ENCODE measurements at places on chromosomes 16 and 17.

DNA sequence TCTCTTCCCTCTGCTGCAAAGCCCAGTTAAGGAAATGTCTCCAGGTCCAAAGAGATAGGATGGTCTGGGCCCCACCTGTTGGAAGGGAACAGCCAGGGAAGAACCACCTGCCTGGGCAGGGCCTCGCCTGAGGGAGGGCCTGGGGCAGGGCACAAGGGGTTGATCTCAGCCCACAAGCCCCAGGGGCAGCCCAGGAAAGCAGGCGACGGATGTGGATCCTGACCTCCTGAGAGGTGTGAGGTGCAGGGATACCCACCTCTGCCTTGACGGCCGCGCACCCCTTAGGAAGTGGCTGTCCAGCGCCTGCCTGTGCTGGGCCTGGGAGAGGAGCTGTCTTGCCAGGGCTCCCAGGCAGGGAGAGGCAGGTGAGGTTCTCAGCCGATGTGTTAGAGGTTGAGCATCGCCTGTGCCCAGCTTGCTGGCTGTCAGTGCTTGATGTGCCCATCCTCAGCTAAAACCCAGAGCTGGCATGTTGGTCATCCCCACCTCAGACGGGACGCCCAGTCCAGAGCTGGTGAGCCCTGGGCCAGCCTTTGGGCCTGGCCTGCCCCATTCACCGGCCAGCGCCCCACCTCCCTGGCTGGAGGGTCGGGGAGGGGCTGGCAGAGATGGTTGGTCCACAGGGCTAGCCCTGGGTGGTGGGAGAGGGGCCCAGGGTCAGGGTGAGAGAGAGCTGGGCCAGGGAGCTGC, 434 bp downstream of the CEMP1 start:
- DNase-seq = no peak

DNA sequence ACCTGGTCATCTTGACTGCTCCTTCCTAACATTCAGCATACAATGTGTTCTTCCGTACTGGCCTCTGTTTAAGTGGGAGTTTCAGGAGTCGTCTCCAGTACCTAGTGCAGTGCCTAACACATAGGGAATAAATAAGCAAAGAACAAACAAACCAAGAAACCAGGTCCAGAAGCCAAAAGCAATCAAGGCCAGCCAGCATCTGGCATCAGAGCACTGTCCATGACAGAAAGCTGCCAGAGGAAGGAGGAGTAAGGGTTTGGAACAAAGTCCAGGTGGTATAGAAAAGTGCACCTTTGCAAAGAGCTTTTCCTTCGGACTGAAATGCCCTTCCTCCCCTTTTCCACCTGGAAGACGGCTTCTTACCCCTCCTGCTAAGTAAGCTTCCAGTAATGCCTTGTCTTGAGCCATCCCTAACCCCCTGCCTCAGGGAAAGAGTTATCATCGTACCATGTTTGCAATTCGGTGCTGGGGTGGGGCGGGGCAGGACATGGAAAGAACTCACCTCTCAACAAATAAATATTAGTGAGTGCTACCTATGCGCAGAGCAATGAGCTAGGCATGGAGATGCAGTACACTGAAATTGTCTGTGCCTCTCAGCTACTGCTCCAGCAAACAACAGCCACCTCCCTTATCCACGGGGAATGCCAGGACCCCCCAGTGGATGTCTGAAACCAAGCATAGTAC, 47.6 kb downstream of the C17orf67 start:
- no peak for DNase-seq

DNA sequence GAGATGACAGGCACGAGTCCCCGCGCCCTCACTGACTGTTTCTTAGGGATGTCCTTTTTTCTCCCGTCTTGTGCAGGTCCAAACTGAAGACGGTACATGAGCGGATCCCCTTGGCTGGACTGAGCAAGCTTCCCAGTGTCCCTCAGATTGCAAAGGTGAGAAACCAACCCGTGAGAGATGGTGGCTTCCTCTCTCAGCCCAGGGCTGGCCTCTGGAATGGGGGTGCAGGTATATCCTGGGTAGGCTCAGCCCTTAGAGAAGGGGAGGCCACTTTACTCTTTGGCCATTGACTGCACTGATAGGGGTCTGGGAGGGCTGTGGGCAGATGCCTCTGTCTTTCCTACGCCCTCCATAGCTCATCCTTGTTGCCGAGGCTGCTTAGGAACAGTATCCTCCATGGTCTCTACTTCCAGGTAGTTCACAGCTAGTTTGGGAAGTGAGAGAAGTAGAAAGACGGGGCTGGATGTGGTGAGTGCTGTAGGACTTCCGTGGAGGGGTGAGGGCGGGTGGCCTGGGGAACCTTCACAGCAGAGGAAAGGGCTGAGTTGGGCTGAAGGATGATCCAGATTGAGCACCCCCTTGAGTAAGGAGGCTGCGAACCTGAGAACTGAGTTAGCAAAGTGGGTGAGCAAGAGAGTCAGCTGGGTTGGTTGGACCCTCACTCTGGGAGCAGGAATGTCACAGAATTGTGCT, 83.0 kb downstream of the OR1D5 start:
- DNase-seq = peak; percentile 1

- DNase-seq = no peak
Measured at GRCh38 chr16:71784093-71784492, 24.5 kb downstream of the AP1G1 start.

- peak; percentile 97 for DNase-seq
Measured at GRCh38 chr17:42287977-42288802, at the start of gene STAT5A. STAT5A (plus strand) TSS chr17:42288498; CDS start chr17:42289412, 914 bp downstream.

- DNase-seq = peak; percentile 46
Measured at GRCh38 chr16:31451681-31452351, 7.5 kb upstream of the ARMC5 start.

- DNase-seq = peak; percentile 49
Measured at GRCh38 chr16:57826706-57827625, 24.7 kb upstream of the KIFC3 start.

DNA sequence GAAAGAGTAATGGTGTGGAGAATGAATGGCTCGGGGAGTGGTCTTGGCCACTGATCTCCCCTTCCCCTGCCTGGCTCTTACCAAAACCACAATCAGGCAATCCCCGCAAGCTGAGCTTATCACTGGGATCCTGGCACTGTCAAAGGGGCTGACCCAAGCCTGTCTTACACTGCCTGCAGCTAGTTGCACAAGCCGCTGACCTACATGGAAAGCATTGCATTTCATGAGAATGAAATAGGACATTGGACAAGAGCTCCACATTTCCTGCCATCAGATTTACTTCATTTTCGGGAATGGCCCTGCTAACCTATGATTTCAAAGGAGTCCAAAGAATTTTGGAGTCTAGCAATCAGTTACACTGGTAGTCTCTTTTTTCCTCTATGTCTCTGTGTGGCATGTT, 146.4 kb downstream of the PCTP start:
- no peak for DNase-seq

- DNase-seq = no peak
Measured at GRCh38 chr16:3161235-3162018, 26.6 kb upstream of the OR1F1 start.

GRCh38 chr16:55568207-55568606, 1.7 kb downstream of the CAPNS2 start:
- no peak for DNase-seq
